ENCODE measurements at places on chromosomes 1 and 21. TPM values are rescaled to one million over a fixed set of nuclear protein-coding genes. Genes with fewer than 3 reads are reported as not detected.

Gene NRAS
- total RNA-seq = 42.4 TPM

Gene PLA2G2A
- total RNA-seq = 1.7 TPM

Gene STUM
- 7.4 TPM for total RNA-seq

Gene DPYD
- total RNA-seq = 30.1 TPM

Gene DNAI4
- total RNA-seq = 15.2 TPM

Gene DENND2D
- total RNA-seq = 12.0 TPM

Gene KCNE1
- total RNA-seq = 0.82 TPM

Measured in tongue (tissue), 3 donors.